ENCODE measurements at places on chromosomes 13 and 19.

DNA sequence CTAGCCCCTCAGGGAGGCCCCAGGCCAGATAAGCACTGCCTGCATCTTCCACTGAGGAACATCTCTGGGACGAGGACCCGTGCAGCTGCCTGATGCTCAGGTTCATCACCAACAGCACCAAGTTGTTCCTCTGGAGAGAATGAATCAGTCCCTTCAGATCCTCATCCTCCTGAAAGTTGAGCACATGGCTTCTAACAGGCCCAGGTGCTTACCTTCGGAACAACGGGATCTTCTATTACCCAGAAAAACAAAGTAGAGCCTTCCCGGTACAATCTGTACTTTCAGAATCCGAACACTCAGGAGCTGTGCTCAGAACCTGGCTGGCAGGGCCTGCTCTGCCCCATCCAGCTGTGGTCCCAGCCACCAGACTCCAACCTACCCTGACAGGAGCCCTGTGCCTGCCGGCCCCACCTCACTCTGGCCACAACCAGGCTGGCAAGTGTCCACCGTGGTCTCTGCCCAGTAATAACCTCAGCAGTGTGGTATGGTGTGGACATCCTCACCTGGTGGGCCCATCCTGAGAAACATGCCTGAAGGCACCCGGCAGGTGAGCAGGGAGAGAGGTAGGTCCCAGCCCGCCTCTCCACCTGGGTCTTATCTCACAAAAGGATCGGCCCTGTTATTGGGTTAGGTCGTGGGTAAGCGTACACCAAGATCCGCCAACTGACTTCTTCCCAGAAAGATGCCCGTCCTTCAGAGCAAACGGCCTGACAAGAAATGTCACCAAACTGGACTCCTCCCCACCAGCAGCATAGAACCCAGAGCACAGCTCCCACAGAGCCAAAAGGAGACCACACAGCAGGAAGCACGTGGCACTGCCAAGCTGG is 34.1 kb downstream of the ELL start:
- DNase-seq, result no peak

DNA sequence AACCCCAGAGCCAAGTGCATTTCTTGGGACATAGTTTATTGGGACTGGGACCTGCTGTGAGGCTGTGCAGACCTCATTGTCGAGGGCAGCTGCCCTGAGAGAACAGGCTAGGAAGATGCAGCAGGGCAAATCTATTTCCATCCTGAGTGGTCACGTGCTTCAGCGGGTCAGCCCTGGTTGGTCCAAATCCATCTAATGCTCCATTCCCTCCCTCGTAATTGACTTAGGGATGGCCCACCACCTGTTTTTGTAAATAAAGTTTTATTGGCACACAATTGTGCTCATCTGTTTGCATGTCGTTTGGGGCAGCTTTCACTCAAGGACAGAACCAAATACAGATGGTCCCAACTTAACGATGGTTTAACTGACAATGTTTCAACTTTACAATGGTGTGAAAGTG is 75.5 kb upstream of the ADGRE5 start:
- no peak for DNase-seq

- peak; percentile 33 for DNase-seq
Observed at GRCh38 chr19:343941-344624, 513 bp downstream of the MIER2 start.

- DNase-seq, result no peak
Observed at GRCh38 chr19:58553799-58554493, 959 bp downstream of the CHMP2A start.

- no peak for DNase-seq
Observed at GRCh38 chr19:7469669-7470285, 19.1 kb downstream of the PEX11G start.

GRCh38 chr13:101554420-101555125 is 102.1 kb downstream of the ITGBL1 start:
- DNase-seq, result no peak

DNA sequence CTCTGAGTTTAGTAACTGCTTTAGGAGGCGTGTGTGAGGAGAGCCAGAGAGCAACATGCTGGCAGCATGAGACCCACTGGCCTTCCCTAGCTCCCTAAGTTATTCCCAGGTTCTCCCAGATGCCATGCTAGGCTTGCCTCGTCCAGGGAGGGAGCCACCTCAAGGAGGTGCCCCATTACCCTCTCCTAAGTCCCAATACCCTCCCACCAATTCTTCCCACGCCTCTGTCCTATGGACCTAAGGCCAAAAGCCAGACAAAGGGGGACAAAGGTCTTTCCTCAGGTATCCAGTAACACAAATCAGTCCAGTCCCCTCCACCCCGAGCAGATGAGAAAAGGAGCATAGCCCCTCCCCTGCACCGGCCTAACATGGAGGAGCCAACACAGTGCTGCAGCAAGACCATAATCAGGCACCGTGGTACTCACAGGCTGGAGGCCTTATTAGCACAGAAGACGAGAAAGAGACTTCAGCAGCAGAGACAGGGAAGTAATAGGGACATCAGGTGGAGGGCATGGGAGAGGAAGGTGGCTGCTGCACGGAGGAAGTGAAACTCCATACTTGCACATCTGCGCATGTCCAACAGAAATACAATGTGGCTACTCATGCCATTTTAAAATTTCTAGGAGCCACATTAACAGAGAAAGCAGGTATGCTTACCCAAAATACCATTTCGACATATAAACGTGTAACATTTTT is 46.3 kb downstream of the BRD4 start:
- no peak for DNase-seq

- no peak for DNase-seq
Observed at GRCh38 chr19:2230033-2230531, 6.0 kb downstream of the PLEKHJ1 start.

GRCh38 chr19:55447421-55448174 is 4.5 kb upstream of the SHISA7 start:
- DNase-seq, result no peak

- no peak for DNase-seq
Observed at GRCh38 chr19:40006273-40006691, 9.4 kb downstream of the ZNF546 start.

DNA sequence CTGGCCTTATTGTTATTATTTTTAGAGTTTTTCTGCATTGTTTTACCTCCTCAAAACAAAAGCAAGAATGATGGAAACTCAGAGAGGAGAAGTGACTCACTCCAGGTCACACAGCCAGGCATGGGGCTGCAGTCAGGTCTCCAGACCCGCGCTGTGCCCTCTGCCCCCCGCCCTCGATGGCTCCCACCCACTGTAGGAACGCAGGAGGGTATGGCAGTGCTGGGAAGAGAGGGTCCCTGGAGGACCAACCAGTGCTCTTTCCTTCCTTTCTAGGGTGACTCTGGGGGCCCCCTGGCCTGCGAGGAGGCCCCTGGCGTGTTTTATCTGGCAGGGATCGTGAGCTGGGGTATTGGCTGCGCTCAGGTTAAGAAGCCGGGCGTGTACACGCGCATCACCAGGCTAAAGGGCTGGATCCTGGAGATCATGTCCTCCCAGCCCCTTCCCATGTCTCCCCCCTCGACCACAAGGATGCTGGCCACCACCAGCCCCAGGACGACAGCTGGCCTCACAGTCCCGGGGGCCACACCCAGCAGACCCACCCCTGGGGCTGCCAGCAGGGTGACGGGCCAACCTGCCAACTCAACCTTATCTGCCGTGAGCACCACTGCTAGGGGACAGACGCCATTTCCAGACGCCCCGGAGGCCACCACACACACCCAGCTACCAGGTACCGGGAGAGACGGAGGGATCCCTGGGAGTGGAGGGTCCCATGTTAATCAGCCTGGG is 5.6 kb downstream of the TIMM13 start:
- no peak for DNase-seq

DNA sequence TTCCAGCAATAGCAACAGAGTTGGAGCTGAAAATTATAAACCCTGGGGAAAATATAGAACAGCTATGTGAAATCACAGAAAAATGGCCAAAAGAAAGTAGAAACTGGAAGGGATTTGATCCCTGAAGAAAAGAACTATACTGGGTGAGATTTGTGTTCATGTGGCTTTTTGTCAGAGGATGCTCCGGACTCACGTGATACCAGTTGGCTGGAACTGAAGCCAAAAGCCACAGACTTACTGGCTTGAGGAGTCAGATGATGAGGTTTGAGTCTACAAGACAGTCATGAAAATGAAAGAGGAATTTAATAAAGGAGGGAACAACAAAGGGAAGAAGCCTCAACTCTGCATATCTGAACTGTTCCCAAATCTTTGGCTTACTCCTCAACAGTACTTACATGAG is 427.1 kb downstream of the GPC5 start:
- DNase-seq, result no peak

GRCh38 chr19:35592226-35592625 is 6.3 kb downstream of the PMIS2 start:
- no peak for DNase-seq

DNA sequence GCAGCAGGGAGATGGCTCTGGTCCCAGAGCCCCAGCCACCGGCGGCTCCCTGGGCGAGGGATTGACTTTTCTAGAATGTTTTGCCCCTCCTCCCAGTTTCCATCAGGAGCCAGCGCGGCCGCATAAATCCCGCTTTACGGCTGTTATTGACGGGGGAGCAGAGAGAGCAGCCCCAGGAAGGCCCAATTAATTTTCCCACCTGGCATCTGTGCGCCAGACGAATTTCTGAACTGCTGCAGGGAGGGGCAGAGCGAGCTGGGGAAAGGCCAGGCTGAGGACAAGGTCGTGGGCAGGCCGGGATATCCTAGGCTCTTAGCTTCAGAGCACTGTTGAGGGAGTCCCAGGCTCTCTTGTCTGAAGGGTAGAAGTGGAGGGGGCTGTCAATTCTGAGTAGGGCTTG is 24.7 kb downstream of the ZNRF4 start:
- DNase-seq, result no peak

GRCh38 chr13:75829830-75830229 is 193.7 kb downstream of the LMO7 start:
- no peak for DNase-seq

GRCh38 chr13:48891586-48891985 is 84.1 kb upstream of the FNDC3A start:
- no peak for DNase-seq

DNA sequence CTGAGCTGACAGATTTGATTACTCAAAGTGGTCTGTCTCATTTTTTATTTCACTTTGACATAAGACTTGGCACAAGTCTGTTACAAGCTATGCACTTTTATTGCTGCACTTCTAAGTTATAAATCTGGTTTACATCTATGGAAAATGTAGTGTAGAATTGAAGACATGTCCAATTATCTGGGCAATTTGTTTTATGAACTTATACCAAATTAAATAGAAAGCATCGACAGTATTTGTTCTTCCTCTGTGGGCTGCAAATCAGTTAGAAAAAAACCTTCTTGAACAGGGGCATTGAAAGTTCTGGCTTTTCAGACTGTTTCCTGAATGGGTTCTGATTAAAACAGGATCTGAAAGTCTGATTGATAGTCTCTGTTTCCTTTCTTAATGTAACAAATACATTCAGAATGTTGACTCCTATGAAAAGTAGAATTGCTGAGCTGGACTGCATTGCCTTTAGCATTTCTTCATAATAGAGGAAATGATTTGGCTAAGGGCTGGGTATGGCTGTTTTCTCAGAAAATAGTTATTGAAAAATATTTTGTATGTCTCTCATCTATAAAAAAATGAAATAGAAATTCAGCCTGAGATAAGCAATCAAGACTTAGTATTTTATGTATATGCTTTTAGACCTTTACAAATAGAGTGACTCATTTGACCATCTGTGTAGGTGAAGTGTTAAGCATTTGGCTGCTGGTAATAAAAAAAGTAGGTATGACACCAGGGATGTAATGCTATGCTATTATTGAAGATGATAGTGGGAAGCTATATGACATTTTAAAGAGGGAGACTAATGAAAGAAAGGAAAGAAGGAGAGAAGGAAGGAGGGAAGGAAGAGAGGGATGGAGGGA is 210.9 kb upstream of the SPRY2 start:
- DNase-seq, result no peak

GRCh38 chr13:26484196-26484595 is 73.3 kb upstream of the WASF3 start:
- no peak for DNase-seq

- DNase-seq, result no peak
Observed at GRCh38 chr13:110470272-110471009, 91.1 kb downstream of the RAB20 start.

GRCh38 chr19:50702158-50702870 is 17.3 kb downstream of the SHANK1 start:
- DNase-seq, result no peak

DNA sequence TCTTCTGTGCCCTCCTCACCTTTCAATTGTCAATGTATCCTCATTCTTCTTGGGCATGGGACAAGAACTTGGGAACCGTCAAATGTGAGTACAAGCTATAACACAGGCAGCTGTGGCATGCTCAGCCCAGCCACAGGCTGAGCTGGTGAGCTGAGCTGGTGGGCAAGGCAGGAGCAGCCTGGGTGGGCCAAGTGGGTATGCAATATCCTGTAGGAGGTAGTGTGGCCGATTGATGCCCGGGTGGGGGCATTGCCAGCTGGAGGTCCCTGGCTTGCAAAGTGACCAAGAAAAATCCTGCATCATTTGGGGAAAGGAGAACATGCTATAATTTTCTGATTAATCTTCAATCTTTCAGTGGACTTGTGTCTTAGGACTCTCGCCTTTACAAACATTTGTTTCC is 507.2 kb upstream of the SLC10A2 start:
- DNase-seq, result no peak

DNA sequence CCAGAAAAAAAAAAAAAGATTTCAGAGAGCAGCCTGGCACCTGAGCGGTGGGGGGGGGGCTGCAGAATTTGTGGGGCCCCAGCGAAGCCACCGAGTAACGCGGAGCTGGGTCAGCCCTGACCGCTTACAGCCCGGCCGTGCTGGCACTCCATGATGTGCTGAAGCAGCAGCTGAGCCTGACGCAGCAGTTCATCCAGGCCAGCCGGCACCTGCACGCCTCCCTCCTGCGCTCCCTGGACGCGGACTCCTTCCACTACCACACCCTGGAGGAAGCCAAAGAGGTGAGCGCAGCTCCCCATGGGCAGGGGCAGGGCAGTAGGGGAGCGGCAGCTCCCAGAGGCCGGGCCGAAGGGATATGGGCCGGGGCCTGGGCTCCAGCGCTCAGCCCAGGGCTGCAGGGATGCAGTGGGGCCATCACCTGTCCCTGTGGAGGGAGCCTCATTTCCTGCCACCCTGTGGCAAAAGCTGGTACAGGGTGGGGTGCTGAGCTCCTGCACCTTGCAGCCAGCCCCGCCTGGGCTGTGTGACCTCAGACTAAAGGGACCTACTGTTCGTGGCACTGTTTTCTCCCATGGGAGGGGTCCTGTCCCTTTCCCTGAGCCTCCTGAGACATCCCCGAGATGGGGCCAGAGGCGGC is 18.3 kb downstream of the C19orf44 start:
- DNase-seq, result no peak

DNA sequence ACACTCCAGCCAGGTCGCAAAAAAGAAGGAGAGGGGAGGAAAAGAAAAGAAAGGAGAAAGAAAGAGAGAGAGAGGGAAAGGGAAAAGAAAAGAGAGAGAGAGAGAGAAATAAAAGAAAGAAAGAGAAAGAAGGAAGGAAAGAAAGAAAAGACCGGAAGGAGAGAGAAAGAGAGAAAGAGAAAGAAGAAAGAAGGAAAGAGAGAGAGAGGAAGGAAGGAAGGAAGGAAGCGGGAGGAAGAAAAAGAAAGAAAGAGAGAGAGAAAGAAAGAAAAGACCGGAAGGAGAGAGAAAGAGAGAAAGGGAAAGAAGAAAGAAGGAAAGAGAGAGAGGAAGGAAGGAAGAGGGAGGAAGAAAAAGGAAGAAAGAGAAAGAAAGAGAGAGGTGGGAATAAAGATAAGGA is 320.8 kb downstream of the SHISA2 start:
- no peak for DNase-seq

GRCh38 chr13:70107498-70108281 is at the start of gene ATXN8OS:
TSS of gene ATXN8OS (plus strand) at chr13:70107826.
- no peak for DNase-seq

Measured in stimulated activated CD8-positive, alpha-beta memory T cell treated with anti-CD3 and anti-CD28 coated beads, Interleukin-7, amount 100 ng/mL, for 4 hours (primary cell).